ENCODE measurements at places on chromosomes 16 and 17.

DNA sequence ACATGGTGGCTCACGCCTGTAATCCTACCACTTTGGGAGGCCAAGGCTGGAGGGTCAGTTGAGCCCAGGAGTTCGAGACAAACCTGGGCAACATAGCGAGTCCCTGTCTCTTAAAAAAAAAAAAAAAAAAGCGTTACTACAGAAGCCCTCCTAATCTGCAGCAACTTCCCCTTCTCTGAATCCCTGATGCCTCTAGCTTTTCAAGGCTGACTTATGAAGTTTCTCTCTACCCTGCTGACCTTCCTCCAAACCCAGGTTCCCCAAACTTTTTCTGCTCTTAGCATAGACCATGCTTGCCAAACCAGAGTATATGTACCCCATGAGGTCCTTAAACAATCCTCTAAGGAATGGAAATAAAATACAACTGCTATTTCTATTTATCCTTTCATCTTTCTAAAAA lies 16.4 kb downstream of the LYRM1 start:
- DNase-seq = peak; percentile 51

DNA sequence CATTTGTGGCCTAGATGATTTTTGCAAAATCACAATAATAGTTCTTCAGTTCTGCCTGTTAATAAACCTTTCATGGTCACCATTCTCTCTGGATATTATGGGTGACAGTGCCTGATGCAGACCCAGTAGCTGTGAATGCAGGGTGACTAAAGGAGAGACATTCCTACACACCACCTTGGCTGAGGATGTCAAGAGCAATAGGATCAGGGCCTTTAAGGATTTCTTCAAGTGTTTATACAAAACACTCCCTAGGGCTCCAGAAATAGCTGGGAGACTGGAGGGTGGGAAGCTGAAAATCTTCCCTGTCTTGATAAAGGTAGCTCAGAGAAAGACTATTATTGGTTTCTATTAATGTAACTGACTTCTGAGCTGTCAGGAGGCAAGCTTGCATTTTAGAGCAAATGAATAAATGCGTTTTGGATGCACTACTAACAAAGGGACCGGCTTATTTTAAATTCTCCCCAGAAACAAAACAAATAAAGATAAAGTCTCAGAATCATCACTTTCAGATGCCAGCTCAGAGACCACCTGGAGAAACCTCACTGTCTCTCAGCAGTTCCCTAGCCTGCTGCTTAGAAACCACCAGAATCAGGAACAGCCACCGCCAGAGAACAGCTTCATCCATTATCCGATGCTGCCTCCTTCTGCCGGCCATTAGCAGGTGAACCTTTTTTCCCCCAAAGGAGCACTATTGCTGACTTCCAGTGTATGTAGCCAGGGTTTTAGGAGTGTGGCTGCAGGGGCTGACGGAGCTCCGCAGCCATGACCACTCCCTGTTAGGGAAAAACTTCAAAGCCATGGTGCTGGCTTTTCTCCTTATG lies 171.4 kb upstream of the DYNLRB2 start:
- no peak for DNase-seq

DNA sequence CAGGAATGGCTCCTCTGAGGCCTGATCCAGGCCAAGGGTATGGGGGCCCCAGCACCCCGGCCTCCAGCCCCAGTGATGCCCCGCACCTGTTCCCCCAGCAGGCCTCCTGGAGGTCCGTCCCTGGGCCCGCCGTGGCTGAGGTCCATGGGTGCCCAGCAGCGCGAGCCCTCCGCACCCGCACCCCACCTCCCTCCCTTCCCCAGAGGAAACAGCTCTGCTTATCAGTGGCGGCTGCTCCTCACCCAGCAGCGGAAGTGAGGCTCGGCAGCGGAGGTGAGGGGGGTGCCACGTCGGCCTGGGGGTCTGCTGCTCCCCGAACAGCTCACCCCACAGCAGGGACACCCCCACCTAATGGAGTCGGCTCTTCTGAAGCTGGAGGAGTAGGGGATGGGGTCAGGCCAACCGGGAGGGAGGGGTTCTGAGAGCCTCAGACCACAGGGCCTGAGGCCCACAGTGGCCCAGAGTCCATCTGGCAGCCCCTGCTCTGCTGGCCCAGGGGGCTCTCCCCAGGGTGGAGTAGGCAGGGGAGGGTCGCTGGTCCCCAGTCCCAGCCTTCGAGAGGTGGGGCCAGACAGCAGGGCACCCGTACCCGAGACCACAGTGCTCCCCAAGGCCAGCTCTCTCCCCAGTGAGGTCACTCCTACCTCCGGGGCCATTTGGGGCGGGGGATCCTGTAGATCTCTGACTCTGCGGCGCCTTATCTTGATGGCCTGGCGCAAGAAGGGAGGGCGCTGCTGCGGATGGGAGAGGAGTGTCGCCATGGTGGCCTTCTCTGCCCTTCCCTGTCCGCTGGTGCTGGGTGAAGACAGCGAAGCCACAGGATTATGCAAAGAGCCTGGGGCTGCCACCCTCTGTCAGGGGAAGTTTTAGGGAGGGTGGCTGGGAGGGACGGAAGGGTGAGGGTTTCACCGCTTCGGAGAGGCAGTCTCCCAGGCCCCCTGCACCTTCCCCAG lies at the start of gene UNC13D:
Gene UNC13D (minus strand): TSS at position 828 of the 953 bp plus-strand sequence. CDS start 67 bp downstream, at position 761.
- peak; percentile 67 for DNase-seq

DNA sequence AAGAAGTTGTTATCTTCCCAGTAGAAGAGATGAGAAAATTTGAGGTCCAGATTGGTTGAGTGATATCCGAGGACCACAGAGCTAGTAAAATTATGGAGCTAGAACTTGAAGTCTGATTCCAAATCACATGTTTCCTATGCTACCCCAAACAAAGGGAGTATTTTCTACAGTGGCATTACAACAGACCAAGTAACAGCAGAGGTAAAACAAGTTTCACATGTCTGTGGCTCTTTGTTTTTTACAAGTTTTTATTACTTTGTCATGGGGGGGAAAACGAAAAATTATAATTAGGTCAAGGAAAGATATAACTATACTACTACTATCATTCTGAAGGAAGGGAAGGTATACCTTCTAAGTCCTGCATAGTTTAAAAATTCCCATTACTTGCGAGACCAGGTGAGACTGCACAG lies 49.4 kb downstream of the KANSL1 start:
- DNase-seq = no peak

DNA sequence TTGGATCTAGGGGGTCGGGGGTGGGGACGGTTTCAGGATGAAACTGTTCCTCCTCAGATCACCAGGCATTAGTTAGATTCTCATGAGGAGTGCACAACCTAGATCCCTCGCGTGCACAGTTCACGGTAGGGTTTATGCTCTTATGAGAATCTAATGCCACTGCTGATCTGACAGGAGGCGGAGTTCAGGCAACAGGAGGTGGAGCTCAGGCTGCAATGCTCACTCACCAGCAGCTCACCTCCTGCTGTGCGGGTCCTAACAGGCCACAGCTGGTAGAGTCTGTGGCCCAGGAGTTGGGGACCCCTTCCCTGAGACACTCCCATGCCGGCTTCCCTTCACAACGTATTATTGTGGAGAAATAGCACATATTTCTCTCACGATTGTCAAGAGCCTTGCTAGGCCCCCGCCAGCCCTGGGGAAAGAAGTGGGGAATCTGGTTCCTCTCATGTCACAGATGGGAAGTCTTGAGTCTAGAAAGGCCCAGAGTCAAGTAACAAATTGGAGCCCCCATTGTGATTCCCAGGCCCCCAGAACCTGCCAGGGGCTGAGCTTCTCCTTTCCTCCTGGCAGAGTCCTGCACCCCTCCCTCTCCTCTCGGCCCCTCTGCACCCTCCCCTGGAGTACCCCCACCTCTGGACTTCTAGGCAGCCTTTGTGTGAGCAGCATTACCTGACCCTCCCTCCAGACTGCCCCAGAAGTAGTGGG lies 6.1 kb upstream of the KRT14 start:
- DNase-seq = no peak

GRCh38 chr16:88816736-88817535 lies 5.2 kb upstream of the APRT start:
- no peak for DNase-seq

GRCh38 chr17:53707566-53707965 lies 115.2 kb upstream of the KIF2B start:
- DNase-seq = no peak

DNA sequence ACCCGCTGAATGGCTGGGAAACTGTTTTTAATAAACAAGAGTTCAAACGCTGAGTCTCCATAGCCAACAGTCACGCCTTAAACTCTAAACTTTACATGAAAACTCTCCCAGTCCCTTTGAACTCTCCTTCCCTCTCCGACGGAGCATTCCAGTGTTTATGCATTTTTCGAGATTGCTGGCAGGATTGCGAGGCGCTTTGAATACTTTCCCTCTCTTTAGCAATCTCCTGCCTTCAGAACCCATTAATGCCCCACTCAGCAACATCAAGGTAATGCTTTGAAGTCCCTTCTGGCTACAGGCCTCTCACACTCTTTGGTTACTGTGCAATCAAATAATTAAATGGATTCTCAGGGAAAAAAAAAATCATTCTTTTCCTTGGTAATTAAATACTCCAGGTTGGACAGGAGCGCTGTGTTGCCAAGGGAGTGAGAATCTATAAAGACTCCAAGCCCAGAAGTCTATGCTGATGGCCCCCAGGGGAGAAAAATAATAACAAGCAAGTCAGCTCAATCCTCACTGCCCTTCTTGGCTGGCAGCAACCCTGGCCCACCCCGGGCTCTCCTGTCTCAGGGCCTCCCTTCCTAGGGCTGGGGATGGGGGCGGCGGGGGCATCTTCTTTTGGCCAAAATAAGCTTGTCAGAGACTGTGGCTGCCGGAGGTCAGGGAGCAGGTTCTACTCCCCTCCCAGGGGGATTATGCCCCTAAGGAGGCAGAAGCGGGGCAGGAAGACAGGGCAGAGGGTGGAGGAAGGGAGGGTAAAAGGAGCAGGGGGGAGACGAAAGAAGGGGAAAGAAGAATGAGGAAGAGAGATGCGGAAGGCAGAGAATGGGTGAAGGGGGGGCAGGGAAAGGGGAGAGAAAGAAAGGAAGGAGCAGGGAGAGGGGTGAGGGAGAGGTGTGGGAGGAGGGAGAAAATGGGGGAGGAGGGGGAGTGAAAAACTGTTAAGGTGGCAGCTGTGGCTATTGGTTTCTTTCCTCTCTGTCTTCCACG lies 45.2 kb downstream of the AXIN2 start:
- DNase-seq = no peak

DNA sequence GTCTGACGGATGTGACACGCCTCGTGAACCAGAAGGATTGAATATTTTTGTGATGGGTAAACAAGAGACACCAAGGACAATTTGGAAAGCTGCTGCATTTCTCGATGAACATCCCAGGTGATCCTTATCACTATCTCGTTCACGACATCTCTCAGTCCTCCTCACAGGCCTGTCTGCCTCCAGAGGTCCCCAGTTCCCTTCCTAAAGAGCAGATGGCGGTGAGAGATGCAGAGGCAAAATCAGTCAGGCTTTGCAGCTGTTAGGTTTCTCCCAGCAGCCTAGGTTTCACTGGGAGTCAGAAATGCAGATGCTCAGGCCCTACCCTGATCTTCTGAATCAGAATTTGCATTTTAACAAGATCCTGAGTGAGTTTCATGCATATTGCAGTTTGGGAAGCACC lies 23.6 kb downstream of the SCPEP1 start:
- DNase-seq = no peak

DNA sequence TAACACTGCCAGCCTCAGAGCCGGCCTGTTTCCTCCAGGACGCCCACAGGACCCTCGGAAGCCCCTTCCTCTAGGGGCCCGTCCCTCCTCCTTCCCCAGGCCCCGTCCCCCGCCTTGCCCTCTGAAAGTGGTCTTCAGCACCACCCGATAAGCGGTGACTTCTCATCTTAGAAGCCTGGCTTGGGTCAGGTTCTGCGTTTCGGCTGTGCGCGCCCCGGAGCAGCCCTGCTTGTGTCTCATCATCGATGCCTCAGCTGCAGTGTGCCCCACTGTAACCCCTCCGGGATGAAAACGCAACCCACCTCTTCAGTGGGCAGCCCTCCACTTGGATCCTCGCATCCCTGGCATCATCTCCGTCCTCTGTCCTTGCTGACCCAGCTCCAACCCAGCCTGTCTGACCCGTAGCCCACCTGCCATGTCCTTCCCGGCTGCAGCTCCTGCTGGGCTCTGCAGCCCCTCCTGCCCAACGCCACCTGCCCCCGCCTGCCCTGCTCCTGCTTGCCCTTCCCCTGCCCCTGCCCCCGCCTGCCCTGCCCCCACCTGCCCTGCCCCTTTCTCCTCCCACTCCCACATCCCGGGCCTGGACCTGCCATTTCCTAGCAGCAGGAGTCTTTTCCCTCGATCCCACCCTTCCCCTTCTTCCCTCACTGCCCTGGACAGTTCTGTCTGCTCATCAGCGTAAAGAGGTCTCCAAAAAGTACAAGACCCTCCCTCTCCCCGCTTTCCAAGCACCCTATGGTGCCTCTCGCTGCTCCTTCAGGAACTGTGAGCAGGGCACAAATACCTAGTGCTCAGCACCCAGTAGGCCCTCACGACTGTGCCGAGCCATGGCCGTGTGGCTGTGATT lies 112.5 kb upstream of the CHMP6 start:
- DNase-seq = no peak

DNA sequence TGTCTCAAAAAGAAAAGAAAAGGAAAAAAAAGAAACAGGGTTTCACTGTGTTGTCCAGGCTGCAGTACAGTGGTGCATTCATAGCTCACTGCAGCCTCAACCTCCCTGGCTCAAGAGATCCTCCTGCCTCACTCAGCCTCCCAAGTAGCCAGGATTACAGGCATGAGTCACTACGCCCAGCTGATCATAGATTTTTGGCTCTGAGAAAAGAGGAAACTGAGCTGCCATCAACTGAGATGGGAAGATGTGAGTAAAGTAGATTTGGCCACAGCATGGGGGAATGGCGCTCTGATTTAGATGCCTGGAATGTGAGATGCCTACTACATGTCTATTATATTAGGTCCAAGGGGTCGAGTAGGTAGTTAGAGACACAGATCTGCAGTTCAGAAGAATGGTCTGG lies 5.9 kb upstream of the NAGS start:
- DNase-seq = no peak

- DNase-seq = peak; percentile 22
Observed at GRCh38 chr17:13306310-13306962, 288.6 kb upstream of the ELAC2 start.

Measured in GDM1 (cell line).